ENCODE measurements at places on chromosomes 5 and 9.

DNA sequence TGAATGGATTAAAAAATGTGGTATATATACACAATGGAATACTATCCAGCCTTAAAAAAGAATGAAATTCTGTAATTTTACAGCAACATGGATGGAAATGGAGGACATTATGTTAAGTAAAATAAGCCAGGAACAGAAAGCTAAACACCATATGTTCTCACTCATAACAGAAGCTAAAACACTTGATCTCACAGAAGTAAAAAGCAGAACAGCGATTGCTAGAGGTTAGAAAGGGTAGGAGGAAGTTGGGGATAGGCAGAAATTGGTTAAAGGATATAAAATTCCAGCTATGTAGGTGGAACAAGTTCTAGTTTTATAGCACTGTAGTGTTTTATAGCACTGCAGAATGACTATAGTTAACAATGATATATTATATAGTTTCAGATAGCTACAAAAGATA, 15.8 kb downstream of the MARCHF3 start:
- no peak for DNase-seq

DNA sequence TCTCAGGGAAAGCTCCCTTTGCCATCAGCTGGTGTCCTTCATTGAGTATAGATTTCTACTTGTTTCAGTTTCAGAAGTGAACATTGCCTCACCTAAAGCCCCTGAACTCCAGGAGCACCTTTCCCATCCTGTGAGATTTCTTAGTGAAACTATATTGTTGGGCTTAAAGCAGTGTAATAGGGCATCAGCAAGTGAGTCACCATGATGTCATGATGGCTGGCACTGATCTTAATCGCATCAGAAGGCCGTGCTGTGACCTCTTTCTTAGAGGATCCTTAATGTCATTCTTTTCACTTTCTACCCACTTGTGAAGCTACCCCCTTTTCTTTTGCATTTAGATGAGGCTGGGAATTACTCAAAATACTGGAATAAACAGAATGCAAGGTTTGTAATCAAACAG, 401.3 kb downstream of the MTRR start:
- DNase-seq, result no peak

DNA sequence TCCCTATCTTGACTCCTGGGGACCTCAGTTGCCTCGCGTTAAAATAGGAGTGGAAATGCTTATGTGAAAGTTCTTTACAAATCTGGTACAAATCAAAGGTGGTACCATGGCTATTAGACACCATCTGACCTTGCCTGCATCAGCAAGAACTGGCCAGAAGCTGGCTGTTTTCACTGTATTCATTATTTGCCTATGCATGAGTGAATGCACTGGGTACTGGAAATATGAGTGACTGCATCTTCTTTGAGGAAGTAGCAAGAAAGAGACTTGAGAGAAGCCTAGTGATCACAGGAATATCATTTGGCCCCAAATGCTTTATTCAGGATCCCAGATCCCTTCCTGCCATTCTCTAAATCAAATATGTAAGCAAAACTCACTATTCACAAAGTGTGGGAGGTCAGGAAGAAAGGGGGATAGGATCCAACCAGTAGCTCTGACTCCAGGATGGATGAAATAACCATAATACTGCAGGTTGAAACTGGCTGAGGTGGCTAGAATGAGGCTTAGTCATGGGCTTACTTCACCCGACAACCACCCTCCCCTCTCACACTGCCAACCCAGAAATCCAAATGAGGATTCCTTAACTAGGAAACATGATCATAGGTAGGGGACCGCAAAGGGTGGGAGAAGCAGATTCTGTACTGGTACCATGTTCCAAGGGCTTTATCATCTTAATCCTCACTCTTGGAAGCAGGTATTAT, 56.7 kb downstream of the FAM114A2 start:
- no peak for DNase-seq

DNA sequence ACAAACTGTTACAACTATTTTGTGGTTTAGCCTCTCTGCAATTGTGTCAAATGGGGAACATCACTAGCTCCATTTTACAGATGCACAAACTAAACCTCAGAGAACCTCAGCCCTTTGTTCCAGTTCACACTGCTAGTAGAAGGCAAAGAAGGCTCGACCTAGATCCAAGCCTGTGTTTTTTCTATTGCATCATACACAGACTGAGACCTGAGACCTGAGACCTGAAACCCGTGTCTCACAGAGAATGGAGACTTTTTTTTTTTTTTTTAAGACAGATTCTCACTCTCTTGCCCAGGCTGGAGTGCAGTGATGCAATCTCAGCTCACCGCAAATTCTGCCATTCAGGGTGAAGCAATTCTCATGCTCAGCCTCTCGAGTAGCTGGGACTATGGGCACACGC, 120.8 kb downstream of the GALNT10 start:
- DNase-seq, result no peak

GRCh38 chr5:140340605-140341121, 5.7 kb downstream of the HBEGF start:
- DNase-seq, result no peak

- peak; percentile 50 for DNase-seq
Measured at GRCh38 chr9:123997665-123998277, 13.8 kb upstream of the LHX2 start.

DNA sequence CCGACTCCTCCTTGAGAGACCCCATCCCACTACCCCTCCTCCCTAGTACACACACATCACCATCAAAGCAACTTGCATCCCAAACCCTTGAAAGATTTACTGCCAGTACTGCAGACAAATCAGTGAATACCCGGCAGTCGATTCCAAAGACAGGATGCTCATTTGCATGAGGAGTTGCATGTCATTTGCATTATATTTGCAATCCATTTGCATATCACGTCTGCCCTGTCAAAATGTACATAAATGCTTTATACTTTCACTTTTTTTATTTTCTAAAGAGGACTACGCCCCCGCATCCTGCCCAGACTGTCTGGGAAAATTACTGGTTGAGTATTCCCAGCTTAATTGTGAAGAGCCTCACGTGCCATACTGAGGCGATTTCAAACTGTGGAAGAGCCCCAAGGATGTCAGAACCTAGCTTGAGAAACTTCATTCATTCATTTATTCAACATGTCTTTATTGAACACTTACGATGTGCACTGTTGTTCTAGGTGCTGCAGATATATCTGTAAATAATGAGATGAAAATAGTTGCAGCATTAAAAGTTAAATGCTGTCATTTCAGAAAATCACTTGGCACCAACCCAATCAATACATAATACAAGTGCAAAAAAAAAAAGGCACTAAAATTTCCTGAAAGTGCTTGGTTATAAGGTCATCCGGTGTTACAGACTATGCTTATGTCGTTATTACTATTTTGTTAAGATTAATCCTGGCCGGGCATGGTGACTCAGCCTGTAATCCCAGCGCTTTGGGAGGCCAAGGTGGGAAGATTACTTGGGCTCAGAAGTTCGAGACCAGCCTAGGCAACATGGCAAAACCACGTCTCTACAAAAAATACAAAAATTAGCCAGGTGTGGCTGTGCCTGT, 17.2 kb upstream of the SIL1 start:
- DNase-seq, result no peak

DNA sequence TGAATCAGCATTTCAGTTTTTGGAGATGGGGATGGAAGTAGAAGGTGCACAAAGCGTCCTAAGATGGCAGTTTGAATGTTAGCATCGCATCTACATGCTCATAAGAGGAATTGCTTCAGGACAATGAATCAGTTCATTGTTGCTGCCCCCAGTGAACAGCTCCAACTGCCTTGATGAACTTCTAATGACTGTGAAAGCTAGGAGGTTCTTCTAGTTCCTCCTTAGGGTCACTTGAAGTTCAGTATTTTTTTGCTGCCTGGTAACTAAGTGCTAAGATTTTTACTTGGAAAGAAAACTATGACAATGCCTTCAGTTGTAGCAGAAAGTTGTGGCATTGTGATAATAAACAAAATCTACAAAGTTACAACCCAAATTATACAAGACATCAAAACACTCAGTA, 271.6 kb downstream of the RAB3C start:
- DNase-seq, result no peak

DNA sequence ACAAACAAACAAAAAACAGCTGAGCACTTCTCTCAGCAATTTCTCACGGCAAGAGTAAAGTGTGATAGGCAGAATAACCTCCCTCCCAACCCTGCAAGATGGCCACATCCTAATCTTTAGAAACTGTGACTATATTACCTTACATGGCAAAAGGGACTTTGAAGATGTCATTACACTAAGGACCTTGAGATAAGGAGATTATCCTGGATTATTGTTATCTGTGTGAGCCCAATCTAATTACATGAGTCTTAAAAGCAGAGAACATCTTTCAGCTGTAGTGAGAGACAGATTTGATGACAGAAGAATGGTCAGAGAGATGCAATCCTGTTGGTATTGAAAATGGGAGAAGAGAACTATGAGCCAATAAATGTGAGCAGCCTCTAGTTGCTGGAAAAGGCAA, 347.9 kb downstream of the CDH9 start:
- DNase-seq, result no peak

GRCh38 chr9:115691693-115692092, 461.9 kb upstream of the PAPPA start:
- DNase-seq, result no peak

- DNase-seq, result no peak
Measured at GRCh38 chr5:135012951-135013391, 21.1 kb downstream of the PITX1 start.

DNA sequence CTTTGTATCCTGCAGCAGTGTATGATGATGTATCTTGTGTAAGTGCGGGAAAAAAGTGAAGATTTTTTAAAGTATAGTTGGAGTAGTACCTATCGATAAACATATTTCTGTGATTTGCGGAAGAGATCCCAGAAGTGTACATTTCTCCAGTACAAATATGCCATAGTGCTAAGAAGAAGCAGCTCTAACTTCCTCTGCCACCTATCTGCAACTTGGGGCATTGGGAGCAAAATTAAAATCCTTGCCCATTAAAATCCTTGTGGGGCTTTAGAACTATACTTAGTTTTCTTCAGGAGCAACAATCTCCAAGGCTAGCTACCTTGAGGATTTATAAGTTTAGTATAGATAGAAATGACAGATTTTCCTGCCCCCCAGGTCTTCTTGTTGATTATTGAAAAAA, 123.7 kb downstream of the VCAN start:
- no peak for DNase-seq

DNA sequence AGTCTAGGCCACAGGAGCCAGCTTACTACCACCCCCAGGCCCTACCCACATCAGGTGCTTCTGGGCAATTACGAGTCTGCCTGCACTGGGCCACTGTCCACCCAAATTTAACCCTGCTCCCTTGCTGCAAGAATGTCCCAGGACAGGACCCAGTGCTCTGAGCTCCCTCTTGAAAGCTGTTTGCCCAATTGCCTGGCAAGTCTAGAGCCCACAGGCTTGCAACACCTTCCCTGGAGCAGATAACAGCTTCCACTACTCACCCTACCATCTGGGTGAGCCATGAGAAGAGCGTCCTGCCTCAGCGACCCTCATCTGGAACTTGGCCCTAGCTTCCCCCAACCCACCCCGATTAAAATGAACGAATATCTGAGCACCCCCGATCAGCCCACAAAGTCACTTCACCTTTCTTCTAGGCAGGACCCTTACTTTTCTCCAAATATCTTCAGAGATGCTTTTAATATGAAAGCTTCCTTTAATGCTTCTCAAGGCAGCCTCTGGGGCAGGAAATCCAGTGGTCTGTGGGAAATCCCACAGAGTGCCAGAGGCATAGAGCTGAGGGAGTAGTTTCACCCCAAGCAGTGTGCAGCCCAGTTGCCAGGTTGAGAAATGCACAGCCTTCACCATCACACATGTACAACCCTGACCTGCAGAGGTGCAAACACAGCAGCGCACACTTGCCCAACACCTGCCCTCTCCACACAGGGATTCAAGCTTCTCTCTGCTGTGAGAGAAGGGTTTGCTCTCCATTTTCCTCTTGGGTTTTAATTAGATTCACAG, 10.6 kb downstream of the ACSL6 start:
- no peak for DNase-seq

DNA sequence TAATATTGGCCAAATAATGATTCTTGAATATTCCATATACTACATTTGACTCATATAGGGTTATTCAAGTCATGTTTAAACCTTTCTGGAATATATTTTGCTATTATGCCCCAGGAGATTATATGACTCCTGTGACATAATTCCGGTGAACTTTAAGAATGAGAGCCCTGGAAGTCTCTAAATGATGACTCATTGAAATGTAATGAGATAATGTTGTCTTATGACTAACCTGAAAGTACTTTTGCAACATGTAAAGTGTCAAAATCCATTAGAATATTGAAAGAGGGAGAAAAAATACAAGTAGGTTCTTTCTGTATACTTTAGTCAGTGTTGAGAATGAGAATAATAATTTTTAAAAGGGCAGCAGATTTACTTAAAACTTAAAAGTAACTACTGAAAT, 830.4 kb downstream of the MAT2B start:
- no peak for DNase-seq

DNA sequence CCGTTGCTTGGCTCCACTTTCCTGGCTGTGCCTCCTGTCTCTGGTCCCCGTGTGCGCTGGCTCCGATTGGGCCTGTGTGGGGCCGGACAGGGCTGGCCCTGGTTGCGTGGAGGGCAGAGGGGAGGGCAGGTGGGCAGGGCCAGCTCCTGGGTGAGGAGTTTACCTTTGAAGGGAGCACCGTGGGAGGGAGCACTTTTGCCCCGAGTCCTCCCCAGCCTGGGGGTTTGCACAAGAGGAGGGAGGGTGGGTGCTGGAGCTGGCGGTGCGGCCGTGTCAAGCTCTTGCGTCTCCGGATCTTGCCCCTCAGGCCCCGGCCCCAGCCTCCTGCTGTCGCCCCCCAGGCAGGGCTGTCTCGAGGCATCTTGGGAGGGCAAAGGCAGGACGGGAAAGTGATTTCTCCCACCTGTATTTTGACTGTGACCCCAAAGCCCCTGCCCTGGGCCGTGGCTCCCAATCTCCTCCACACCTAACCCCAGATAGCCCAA, 48.3 kb upstream of the EXOC3 start:
- DNase-seq, result no peak

- no peak for DNase-seq
Measured at GRCh38 chr5:68798877-68799843, 294.7 kb upstream of the SLC30A5 start.

DNA sequence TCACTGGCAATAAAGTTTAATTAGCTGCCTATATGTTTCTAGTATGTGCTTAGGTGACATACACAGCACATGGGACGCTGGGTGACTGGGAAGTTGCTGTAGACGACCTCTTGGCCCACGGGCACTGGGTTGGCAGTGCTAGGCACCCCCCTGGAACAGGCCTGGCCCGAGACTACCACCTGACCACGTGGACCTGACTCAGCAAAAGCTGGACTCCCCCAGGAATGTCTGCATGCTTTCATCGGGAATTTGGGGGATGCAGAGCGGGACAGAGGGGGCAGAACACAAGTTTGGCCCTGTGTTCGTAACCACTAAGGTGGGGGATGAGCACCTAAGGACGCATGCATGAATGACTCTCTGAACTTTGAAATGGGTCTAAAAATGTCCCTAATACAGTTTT, 16.6 kb upstream of the INPP5E start:
- DNase-seq, result no peak

Measured in heart right ventricle (tissue), 16 donors.